Upper lobe of right lung (tissue), 1 donor: ENCODE measurements at places on chromosomes 2 and 18. TPM values are rescaled to one million over a fixed set of nuclear protein-coding genes. Genes with fewer than 3 reads are reported as not detected.

DNA sequence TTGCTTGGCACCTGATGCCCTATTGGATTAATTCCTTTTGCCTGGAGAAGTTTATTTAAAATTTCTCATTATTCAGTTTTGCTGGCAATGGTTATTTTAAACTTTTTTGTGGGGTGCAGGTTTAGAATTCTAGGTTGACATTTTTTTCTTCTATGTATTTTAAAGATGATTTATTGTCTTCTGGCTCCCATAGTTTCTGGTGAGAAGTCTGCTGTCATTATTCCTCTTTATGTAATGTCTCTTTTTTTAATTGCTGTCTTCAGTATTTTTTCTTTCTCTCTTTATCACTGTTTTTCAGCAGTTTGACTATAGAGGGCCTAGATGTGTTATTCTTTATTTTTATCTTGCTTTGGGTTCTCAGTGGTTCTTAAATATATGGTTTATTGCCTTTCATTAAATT lies 182.2 kb upstream of the STON1 start:
- no peak for DNase-seq

GRCh38 chr2:152015552-152015951 lies 83.3 kb downstream of the CACNB4 start:
- no peak for DNase-seq

- DNase-seq: no peak
Measured at GRCh38 chr2:198161151-198161550, 356.8 kb downstream of the PLCL1 start.

DNA sequence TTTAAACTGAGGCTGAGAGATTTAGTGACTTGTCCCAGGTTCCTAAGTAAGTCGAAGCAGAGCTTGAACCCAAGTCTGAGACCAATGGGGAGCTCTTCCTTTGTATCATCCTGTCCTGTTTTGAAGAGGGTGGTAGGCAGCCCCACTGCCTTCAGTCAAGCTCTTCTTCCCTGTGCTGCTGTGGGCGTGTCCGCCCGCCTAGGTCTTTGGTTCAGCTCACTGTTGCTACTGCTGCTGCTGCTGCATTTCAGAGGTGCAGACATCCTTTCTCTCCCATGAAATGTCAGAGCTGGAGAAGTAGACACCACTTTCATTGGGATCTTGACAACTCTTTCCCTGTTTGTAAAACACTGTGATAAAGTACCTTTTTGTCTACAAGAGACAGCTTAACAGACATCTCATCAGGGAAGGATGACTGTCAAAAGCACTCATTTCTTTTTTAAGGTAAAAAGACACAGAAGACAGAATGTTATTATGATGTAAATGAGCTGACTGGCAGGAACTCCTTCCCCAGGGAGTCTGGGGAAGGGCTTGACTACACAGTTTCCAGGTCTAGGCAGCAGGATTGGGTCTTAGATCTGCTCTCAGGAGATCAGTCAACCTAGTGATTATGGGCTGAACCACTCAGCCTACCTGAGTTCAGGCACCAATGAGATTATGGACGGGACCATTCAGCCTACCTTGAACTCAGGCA lies 91.7 kb upstream of the TRIB2 start:
- no peak for DNase-seq

GRCh38 chr2:122516775-122517174 lies 761.3 kb downstream of the TSN start:
- DNase-seq: no peak

DNA sequence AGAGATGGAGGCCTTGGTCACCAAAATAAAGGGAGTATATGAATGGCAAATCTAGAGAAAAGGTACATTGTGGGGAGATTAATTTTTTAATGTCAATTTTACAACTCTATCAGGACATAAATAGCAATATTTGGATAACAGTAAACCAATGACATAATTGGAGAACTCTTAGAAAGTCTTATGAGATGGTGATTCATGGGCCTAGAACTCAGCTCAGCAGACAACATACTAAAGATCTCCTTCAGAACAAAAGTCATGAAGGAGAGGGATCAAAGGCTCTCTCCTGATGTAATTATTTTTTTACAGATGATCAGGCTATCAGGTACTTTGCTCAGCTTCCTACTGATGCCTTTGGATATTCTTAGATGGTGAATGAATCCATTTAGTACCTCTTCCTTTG lies 90.0 kb downstream of the CRACDL start:
- no peak for DNase-seq

- DNase-seq: peak; percentile 81
Measured at GRCh38 chr2:46230115-46230571, 67.1 kb upstream of the EPAS1 start.

GRCh38 chr2:211737282-211737681 lies 801.3 kb downstream of the ERBB4 start:
- no peak for DNase-seq

DNA sequence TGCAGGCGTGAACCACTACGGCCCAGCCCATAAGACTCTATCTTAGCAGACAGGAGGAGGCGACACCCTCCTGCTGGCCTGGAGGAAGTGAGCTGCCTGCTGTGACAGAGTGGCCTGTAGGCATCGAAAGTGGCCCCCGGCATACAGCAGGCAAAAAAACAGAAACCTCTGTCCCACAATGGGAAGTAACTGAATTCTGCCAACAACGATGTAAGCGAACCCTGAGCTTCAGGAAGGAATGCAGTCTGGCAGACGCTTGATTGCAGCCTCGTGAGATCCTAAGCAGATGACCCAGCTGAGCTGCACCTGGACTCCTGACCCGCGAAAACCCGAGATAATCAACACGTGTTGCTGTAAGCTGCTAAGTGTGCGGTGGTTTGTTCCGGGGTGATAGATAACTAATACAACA lies 13.6 kb downstream of the MRO start:
- peak; percentile 71 for DNase-seq

- no peak for DNase-seq
Measured at GRCh38 chr2:26959331-26959730, 11.1 kb upstream of the MAPRE3 start.

GRCh38 chr2:14194233-14194632 lies 438.3 kb upstream of the LRATD1 start:
- no peak for DNase-seq

DNA sequence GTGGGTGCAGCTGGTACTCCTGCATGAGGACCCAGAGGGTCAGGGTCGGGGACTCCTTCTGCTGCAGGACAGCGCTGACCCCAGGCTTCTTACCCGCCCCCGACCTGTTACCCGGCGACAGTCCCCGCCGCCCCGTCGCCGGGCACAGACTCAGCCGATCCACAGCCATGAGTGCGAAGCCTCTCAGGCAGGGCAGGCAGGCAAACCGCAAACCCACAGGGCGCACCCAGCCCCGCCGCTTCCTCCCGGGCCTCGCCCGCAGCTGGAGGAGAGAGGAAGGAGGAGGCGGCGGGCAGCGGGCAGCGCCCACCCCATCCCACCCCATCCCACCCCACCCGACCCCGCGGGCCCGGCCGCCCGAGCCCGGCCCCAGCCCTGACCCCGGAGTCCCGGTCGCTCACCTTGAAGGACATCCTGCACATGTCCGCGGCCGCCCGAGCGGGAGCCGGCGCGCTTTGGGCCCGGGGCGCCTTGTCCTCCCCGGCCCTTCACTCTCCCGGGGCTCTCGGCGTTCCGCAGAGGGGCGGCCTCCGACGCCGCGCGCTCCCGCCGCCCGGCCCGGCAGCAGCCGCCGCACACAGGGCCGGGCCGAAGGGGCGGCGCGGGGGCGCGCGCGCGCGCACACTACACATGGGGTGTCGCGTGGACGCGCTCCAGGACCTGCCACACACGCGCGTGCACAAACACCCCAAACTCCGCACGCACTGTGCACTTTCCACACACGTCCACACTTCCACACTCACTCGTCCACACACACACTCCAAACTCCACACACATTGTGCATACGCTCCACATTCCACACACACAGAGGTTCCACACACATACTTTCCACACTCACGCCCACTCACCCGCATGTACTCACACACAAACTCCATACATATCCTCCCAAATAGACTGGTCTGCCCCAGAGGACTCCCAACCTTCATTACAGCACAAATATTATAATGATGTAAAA lies at the start of gene ANKRD29:
Gene ANKRD29 (minus strand): TSS at position 603 of the 955 bp plus-strand sequence. CDS start 181 bp downstream, at position 422.
- peak; percentile 84 for DNase-seq

GRCh38 chr18:12654971-12655370 lies 2.9 kb downstream of the SPIRE1 start:
- DNase-seq: no peak

DNA sequence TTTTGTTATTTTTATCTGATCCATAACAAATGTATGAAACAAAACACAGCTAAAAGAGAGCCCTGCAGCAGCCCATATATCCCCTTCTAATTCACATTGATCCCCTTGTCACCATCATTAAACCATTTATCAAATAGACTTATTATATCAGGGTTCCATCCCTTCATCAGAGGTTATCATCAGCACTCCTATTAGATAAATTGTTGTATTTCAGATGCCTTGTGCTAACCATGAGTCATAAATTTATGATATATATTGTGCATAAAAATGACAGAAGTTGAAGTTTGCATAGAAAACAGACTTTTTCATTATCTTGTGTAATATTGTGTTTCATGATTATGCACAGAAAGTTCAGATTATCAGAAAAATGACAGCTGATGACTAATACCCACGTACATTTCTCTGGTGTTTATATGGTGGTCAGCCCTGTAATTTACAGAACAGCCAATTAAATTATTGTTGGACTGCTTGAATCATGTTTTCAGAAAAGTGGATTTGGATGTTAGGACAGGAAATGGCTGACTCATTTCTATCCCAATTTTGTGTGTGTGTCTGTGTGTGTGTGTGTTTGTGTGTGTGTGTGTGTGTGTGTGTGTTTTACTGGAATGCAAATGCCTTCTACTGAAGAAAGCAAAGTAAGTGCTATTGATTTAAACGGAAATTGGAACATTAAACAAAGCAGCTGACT lies 80.9 kb downstream of the PPP1R1C start:
- DNase-seq: no peak

DNA sequence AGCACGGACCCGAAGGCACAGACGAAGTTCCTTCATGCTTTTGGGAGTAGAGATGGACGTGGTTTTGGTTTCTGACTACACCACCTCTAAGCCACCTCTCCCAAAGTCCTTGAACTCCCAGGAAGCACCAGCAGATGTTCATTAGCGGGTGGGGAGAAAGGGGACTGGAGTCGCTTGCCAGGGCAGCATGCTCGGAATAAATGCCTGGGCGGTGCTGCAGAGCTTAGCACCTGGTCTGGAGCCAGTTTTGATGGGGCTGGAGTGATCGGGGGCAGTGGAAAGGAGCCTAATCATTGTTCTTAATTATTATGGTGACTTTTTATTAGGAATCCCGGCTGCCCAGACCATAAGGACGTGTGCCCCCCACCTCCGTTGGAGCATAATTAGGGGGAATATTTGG lies 220.8 kb downstream of the TFCP2L1 start:
- no peak for DNase-seq

DNA sequence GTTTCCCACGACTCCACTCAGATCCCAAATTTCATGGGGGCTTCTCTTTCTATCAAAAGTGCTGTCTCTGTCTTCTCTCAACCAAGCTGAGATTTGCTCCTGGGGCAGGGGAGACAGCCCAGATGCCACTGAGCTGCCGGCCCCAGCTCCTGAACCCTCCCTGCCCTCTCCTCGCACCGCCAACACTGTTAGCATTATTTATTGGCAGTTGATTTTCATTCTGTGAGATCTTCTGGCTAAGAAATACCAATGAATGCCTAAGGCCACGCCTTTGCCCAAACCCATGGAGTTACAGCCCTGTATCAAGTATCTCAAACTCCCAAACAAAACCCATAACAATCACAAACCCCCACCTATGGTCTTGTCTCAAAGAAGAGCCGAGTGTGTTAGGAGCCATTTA lies 153.0 kb upstream of the TWIST2 start:
- DNase-seq: no peak

DNA sequence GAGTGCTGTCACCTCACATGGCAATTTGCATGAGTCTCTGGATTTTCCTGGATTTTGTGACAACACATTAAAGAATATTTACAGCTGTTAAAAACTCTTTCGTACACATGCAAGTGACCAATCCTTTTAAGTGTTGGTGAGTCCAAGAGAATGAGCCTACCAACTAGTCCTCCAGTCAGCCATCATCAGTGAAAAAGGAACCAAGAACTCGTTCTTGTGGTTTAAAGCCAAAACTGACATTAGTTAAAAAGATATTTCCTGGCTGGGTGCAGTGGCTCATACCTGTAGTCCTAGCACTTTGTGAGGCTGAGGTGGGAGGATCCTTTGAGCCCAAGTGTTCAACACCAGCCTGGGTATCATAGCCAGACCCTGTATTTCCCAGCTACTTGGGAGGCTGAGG lies 215.4 kb upstream of the ITGA4 start:
- no peak for DNase-seq

GRCh38 chr18:69658103-69658502 lies 257.4 kb downstream of the DOK6 start:
- DNase-seq: no peak

DNA sequence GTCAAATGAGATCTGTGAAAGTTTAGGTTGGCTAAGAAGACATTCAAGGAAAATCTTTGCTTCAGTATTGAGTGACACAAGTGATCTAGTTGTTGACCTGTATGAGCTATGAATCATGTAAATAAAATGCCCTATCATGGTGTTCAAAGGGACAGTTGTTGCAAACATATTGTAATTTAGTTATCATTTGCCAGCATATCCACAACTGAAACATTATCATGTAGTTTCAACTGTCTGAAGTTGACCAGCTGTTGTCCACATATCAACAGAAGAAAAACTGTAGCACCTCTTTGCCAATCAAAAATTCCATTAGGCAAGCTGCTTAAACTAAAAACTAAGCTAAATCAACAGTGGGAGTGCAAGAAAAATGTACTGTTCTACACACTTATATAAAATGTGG lies 527.1 kb upstream of the NRXN1 start:
- no peak for DNase-seq

DNA sequence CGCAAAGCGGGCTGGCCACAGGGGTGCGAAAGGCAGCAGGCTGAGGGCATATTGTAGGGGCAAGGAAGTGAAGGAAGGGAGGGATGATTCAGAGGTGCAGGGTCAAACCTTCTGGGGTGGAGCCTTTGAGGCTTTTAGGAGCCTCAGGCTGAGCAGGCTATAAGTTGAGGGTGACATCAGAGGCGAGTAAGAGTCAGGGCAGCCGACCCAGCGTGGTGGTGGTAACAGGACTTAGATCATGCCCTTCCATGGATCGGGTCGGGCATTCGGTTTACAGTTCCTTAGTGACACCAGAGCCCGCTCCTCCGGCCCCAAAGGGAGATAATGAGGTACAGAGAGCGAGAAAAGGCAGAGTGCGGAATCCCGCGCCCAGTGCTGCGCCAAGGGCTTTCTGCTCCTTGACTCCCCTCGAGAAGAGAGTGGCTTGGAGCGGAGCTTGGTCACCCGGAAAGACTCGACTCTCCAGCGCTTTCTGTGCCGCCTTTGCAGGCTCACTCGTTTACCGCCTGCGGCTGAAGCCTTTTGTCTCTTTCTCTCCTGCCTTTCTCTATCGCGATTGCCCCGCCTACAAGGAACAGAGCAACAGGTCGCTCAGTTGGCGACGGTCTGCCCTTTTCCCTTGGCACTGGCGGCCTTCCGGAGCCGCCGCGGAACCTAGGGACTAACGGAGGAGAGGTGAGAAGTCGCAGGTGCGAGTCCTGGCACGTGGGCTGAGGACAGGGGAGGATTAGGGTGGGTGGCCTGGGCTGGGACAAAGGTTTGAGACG lies 720 bp downstream of the LBX2 start:
- DNase-seq: no peak

The IL1R2 gene
- 17.0 TPM for total RNA-seq

The KCMF1 gene
- 72.9 TPM for total RNA-seq

The RRM2 gene
- 2.3 TPM for total RNA-seq

The IL36A gene
- total RNA-seq: not detected

The CPO gene
- total RNA-seq: not detected

The SIGLEC15 gene
- 0.32 TPM for total RNA-seq

The IL18RAP gene
- total RNA-seq: 4.9 TPM

The KLHL30 gene
- total RNA-seq: 0.90 TPM

The STARD6 gene
- total RNA-seq: not detected

The GKN1 gene
- not detected for total RNA-seq

The ASB18 gene
- total RNA-seq: not detected

The SPEG gene
- total RNA-seq: 5.6 TPM
